Stimulated activated CD4-positive, alpha-beta T cell treated with anti-CD3 and anti-CD28 coated beads, Interleukin-4, amount 100 ng/mL, for 48 hours (primary cell): ENCODE measurements at places on chromosomes 2 and 18.

GRCh38 chr2:29706171-29706720 lies 215.1 kb downstream of the ALK start:
- no peak for DNase-seq

DNA sequence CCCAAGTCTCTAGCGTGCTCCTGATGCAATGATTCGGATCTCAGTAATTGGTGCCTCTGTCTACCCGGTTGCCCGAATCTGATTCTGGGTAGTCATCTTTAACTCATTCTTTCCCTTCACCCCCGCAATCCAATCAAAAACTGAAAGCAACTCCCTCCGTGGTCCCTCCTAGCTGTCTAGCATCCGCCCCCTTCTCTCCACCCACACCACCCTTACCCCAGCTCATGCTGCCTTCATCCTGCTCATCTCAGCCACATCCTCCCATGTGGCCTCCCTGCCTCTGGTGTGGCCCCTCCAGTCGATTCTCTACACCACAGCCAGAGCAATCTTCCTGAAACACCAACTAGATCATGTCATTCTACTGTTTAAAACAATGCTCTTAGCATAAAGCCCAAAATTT lies 62.3 kb downstream of the TTC32 start:
- DNase-seq: no peak

- no peak for DNase-seq
Measured at GRCh38 chr2:142670362-142670761, 207.1 kb upstream of the KYNU start.

- no peak for DNase-seq
Measured at GRCh38 chr2:109172556-109173105, 43.6 kb downstream of the SH3RF3 start.

GRCh38 chr2:144403933-144404332 lies 116.0 kb downstream of the ZEB2 start:
- DNase-seq: no peak

DNA sequence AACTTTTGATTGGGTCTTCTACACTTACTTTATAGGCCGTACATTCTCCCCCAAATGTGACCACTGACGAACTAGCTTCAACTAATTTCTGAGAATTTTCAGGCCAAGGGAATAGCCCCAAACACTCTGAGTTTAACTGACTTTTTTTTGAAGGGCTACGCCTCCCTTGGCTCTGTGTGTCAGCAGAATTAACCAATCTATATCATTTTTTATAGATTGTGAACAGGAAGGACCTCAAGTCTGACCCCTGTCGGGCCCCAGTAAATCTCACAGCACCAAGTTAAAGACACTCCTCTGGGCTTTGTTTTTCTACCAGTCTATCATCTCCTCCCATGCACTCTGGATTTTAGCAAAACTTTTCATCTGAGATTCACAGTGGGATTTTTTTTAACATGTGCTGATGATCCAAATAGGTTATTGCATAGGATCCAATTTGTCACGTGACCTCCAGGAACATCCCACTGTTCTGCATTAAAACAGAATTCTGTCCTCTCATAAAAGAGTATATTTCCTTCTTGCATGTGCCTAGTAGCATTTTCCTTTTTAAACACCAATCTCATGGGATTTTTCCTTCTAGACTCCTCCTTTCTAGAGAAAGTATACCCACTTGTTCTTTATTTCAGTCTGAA lies 307.1 kb downstream of the OSR1 start:
- DNase-seq: no peak

DNA sequence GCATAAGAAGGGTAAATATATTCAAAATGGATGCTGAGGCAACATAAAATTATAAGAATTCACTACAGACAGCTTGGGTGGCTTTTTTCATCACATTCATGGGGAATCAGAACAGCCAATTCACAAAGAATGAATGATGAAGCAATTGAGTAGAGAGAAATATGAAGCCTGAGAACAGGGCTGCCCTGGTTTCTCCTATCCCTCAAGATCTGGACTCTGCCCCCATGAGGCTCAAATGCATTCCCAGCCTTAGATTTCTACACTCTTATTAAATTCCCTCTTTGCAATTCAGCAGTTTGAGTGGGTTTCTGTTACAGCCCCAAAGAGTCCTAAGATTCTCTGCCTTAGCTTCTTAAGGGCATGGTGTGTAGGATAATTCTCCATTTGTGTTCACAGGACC lies 172.5 kb downstream of the MAIP1 start:
- DNase-seq: no peak

- no peak for DNase-seq
Measured at GRCh38 chr2:201806442-201807170, at the start of gene CDK15. Gene CDK15, plus strand, starts transcription at chr2:201806537. Its CDS starts 128 bp downstream, at chr2:201806665.

DNA sequence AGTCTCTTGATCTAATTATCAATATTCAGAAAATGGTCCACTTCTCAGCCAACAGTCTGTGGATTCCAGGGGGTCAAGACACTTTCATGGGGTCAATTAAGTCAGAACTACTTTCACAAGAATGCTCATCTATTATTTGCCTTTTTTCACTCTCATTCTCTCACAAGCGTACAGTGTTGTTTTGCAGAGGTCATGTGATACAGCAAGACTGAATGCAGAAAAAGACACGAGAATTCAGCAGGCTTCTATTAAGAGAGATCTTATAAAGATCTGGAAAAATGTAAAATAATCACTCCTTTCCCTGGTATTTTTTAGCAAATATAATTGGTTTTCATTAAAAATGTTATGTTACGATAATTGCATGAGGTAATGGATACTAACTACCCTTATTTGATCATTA lies 8.7 kb downstream of the RPRD1A start:
- DNase-seq: no peak

DNA sequence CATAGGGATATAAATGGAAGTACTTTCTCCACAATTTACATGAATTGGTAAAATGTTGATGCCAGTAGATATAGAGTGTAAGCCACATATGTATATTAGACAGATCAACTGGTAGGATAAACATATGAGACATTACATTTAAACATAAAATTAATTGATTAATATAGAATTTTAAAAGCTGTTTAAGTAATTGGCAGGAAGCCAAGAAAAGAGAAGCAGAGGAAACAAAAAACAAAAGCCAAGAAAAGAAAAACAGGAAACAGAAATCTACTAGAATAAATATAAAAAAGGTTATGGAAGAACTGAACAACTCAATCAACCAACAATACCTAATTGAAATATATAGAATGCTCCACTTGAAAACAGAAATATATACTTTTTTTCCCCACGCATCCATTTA lies 920.1 kb upstream of the TMEFF2 start:
- DNase-seq: no peak

DNA sequence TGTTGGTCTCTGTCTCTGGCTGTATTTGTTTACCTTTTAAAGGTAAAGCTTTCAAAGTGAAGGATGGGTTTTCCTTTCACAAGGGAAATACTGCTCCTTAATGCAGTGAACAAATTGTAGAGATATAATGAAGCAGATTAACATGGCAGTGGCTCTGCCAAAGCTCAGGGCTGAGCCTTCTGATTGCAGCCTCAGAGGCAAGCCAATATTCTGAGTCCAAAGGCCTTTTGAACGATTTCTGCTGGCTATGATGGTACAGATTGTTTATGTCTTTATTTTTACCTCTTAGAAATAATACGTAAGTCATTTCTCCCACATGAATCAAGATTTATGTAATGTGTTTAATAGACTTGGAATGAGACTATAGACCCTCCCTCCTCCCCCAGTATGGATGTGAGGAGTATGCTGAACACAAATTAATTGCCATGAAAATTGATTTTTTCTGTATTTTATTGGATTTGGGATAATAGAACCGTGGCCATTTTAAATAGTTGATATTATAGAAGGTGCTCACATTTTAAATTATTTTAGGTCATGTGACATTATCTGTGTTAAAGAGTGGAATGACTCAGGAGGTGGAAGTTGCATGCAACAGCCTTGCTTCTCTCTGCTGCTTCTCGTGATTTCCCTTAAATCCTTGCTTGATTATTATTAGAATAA lies 772 bp downstream of the SCN2A start:
- DNase-seq: no peak

GRCh38 chr2:159849160-159849813 lies 51.3 kb upstream of the CD302 start:
- no peak for DNase-seq

DNA sequence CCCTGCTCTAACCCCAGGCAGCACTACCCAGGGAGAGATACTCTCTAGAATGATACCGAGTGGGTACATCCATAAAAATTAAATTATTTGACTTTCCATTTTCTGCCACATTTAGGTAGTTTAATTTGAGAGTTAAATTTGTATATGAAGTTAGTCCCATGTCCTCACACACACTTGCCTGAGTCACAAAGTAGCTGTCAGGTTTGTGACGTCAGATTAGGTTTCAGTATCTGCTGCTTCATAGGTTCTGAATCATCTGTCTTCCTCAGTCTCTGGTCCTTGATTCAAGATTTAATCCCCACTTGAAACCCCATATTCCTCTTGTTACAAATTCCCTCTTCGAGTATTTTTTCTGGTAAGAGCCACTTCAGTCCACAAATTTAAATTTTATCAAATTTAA lies 738.6 kb upstream of the FAM98A start:
- no peak for DNase-seq

GRCh38 chr2:83106853-83107252 lies 1352.2 kb downstream of the SUCLG1 start:
- no peak for DNase-seq

DNA sequence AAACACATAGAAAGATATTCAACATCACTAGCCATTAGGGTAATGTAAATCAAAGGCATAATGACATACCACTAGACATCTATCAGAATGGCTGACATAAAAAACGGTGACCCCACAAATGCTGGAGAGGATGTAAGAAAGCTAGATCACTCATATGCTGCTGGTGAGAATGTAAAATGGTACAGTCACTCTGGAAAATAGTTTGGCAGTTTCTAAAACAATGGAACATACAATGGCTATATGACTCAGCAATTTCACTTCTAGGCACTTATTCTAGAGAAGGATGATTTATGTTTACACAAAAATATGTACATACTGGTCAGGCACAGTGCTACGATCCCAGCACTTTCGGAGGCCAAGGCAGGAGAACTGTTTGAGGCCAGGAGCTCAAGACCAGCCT lies 87.3 kb downstream of the COLEC12 start:
- no peak for DNase-seq

- DNase-seq: no peak
Measured at GRCh38 chr2:239168575-239168974, 232.2 kb downstream of the HDAC4 start.

DNA sequence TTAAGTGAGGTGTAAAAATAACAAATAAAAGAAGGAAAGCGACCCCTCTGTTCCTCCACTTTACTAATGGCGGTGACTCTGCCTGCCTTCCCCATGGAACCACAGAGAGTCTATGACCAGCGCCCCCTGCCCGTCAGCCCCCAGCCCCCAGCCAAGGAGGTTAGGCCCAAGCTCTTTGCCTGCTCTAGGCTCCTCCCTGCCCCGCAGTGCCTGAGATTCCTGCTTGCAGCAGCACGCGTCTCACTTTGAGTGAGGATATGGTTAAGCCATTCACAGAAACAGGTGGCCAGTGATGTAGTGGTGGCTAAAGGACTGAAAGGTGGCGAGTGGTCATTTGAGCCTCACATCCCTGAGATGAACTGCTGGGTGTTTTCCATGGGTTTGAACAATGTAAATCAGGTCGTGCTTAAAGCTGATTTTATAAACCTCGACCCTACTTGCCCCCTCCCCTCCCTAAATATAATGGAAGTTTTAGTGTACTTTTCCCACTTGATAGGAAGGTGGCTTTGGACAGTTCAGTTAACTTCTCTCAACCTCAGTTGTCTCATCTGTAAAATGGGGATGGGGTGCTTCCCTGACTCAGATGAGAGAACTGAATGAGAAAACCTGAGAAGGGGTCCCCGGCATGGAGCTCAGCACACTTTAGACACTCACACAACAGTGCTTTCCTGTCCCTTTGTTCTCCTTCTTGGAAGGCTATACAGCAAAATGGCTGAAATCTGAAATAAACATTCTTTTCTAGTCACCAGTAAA lies 46.5 kb downstream of the IL1RL2 start:
- DNase-seq: no peak

DNA sequence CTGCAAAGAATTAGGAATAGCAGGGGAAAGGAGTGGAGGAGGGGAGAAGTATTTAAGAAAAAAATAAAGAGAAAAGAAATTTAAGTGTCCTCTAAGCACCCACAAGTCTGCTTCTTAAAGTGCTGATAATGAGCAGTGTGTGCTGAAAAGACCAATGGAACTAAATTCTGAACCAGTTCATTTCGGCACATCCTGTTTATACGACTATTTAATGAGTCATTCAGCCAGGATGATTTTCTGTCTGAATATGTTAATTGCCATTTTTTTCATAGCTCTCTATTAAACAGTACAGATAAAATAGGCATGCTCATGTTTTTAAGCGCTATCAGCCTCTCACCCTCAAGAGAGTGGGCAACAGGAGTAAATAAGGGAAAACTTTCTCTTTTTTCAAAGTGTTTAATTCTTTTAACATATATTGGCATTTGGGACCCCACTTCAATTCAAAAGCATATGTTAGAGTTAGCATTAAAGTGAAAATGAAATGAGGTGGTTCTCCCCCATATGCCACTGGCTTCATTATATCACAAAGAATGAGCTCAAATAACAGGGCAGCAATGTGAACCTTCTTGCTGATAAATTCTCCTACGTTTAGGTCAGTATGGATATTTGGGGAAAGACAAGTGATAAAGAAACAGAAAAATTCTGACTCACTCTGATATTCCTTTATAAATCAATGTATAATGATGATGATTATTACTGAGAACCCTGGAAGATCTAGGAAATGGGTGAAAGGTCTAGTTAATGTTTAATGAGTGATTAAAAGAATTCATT lies 87.5 kb downstream of the TCF4 start:
- no peak for DNase-seq

GRCh38 chr2:48444404-48444803 lies 85.5 kb upstream of the STON1 start:
- DNase-seq: no peak

- DNase-seq: no peak
Measured at GRCh38 chr2:226077031-226077430, 677.5 kb downstream of the NYAP2 start.

DNA sequence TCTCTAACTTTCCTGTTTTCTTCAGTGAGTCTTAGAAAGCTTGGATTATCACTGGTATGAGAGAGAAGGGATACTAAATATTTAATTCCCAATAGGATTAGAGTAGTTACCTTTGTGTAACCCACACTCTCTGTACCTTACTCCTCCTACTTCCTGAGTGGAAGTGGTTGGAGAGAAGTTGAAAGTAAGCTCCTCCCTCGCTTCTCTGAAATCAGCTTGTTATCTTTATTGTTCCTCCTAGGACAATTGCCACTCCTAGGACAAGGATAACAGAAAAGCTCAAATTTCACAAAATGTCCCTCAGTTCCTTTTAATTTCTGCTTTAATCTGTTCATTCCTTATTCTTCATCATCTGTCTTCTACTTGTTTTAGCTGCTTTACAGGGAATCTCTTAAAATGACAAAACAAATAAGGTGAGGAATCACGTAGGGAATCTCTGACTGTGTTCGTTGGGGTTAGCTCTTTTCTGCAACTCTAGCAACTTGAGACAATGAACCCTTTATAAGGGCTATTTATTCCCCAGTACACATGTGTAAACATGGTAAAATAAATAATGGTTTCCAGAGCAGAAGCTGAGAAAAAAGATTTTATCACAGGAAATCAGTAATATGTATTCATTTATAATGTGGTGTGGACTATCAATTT lies 8.6 kb downstream of the ITPRID2 start:
- no peak for DNase-seq

- no peak for DNase-seq
Measured at GRCh38 chr18:79912409-79912991, 39.0 kb downstream of the SLC66A2 start.

GRCh38 chr2:207061181-207061580 lies 104.6 kb downstream of the KLF7 start:
- DNase-seq: no peak
